HAP-1 (cell line): ENCODE measurements at places on chromosomes 13 and 19.
A peak's percentile ranks its signal among the peaks of the same experiment; 100 is the strongest.

- DNase-seq, result no peak
Observed at GRCh38 chr13:21320642-21321034, 138.5 kb downstream of the ZDHHC20 start.

GRCh38 chr13:28392896-28393505, 101.9 kb downstream of the FLT1 start:
- no peak for DNase-seq

DNA sequence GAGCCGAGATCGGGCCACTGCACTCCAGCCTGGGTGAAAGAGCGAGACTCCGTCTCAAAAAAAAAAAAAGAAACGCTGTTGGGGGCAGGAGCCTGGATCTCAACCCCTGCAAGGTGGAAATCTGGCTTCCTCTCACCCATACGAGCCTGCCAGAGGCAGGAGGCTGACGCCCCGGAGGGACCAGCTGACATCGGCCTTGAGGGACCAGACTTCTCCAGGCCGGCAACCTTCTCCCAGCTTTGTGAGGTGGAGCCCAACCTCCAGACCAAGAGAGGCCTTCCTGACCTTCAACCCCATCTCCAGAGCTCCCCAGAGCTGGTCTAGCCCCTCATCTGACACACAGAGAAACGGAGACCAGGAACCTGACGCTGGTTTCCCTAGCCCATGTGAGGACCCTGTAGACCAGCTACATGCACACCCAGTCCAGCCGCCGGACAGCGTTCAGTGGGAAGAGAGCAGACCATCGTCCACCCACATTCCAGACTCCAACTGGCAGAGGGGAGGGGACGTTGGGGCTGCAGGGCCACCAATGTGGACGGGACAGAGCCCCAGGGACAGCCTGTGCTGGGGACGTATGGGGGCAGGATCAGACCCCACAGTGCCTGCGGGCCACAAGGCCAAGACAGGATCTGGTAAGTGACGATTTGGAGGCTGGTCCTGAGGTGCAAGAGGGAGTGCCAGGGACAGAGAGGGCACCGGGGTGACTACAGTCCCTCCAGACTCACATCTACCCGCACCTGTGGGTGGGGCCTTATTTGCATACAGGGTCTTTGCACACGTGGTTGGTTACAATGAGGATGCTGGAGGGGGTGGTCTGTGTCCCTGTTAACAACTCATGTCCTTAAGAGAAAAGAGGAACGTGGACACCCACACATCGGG, 11.4 kb downstream of the SBNO2 start:
- DNase-seq, result no peak

DNA sequence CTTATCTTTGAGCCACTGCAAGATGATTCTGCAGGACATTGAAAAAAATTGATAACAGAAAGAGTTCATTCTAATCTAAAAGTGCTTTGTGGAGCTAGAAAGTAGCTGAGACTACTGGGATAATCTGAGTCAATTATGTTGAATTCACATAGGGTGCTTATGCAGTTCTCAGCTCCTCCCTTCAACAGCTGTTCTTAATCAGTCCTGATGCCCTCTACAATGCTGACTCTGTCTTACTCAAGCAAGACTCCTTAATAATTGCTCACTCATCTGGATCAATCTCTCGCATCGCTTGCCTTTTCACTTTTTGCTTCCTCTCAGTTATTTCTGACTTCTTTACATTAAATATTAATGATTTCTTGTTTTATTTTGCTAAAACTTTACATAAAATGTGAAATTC, 182.1 kb downstream of the PCDH17 start:
- no peak for DNase-seq

- DNase-seq, result peak; percentile 15
Observed at GRCh38 chr19:48170817-48171347, 402 bp downstream of the ZSWIM9 start.
